ENCODE measurements at places on chromosomes 1 and 21.

DNA sequence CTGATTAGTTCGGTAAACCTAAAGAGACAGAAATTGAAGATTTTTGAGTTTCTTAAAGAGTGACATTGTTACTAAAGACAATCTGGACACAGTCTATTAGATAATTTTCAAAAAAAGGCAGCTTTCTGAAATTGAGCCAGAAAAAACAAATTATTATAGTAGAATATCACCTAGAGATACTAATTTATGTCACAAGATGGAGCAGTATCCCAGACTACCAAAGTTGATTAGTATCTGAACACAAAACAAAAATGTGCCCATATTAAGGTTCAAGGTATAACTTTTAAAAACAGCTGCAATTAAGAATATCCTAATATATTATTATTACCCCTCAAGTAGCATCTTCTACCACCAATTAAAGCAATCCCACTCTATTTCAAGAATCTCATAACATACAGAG lies 40.5 kb upstream of the SYT2 start:
- DNase-seq = no peak

DNA sequence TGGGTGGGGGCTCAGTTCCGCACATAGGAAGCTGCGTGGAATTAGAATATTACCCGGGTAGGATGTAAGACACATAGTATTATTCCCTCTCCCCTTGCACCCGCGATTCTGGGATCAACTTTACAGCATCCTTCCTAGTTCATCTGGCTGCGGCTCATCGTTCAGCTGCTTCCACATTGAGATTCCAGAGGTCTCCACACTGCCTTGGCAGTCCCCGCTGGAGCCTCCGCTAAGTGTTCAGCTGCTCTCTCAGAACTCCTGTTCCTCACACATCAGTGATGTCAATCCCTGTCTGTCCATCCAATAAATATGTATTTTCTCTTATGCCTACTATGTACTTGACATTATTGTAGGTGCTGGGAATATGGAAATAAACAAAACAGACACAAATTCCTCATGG lies 135.6 kb upstream of the SYT6 start:
- no peak for DNase-seq

GRCh38 chr1:85465099-85465785 lies at the start of gene DDAH1:
Gene DDAH1, minus strand, starts transcription at chr1:85465159. Its CDS starts 114 bp downstream, at chr1:85465045.
- DNase-seq = peak; percentile 68

- peak; percentile 46 for DNase-seq
Measured at GRCh38 chr1:67052741-67053534, 1.0 kb downstream of the SLC35D1 start.

DNA sequence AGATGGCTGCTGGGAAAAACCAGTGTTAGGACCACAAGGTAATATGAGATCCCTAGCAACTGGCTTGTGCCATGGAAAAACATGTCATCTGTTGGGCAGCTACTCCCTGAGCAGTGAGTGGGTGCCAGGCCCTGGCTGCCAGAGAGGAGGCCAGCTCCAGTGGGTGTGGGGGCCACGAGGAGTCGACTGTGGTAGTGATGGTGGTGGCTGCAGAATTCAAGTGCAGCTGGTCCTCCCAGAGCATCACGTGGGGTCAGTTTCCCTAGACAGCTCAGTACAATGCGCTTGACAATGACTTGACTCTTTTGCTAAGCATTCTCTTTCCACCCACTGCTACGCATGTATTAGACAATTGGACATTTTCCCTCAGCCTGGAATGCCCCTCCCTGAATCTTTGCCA lies 14.5 kb upstream of the CDC42 start:
- no peak for DNase-seq

DNA sequence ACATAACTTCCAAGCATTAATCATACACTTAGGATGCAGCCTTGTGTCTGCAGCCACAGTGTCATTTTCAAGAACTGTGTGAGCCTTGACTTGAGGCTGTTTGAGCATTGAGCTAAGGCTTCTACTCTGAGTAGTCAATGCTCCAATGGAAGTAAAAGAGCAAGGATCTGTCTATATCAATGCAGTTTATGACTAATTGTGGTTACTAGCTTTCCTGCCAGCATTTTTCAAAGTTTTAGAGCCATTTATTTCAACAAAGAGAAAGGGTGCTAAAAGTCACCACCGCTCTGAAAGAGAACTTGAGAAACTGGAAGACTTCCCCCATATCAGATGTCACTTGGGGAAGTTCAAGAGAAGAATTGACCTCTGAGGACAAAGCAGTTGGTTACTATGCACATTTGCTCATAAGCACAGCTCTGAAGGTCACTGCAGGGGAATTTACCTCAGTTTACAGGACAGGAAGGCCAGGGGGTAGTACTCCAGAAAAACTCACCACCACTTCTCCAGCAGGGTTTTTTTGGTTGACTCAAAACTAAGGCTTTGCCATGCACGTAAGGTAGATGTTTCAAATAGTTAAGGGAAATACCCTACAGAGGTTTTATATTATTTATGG lies 24.5 kb upstream of the RGS1 start:
- DNase-seq = peak; percentile 78

DNA sequence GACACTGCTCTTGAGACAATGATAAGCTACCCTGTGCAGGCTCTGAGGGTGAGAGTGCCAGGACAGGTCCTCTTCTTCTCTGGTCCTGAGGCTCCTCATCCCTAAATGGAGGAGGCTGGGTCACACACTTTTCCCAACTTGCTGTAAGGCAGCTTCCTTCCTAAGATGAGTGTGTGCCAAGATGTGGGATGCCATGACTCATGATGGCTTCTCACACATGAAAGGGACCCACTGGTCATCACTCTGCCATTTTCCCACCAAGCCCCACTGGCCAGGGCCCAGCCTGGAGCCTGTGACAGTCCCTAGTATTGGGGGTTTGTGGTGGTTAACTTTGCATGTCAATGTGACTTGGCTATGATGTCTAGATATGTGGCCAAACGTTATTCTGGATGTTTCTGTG lies 54.4 kb downstream of the CNIH3 start:
- peak; percentile 13 for DNase-seq

DNA sequence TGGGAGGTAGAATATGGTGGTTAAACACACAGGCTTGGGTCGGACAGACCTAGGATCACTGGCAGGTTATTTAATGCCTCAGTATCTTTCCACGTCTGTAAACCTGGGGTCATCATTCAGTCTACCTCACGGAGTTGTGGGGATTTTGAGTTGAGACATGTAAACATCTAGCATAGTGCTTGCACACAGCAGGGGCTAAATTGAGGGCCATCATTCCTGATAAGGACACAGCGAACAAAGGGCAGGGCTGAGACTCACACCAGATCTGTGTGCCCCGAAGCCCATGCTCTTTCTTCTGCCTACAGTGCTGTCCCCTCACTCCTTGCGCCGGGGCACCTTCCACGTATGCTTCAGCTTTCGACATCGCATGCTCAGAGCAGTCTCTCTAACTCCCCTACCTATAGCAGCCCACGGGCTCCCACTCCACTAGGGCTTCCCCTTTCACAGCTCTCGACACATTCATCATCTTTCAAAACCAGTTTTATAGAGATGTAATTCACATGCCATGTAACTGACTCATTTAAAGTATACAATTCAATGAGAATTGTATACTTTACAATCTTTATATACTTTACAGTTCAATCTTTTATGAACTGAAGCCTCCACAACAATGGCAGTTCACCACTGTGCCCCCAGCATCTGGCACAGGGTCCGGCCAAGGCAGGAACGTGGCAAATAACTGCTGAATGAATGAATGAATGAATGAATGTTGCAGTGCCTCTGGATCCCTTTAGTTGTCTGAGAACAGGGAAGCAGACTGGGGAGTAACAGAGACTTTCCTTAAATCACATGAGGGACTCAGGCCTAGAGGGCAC lies 48.0 kb downstream of the GPR161 start:
- no peak for DNase-seq

GRCh38 chr1:3170561-3171453 lies 101.8 kb downstream of the PRDM16 start:
- peak; percentile 16 for DNase-seq

All from fibroblast of pulmonary artery (primary cell).